ENCODE measurements at places on chromosomes 13 and 19.

DNA sequence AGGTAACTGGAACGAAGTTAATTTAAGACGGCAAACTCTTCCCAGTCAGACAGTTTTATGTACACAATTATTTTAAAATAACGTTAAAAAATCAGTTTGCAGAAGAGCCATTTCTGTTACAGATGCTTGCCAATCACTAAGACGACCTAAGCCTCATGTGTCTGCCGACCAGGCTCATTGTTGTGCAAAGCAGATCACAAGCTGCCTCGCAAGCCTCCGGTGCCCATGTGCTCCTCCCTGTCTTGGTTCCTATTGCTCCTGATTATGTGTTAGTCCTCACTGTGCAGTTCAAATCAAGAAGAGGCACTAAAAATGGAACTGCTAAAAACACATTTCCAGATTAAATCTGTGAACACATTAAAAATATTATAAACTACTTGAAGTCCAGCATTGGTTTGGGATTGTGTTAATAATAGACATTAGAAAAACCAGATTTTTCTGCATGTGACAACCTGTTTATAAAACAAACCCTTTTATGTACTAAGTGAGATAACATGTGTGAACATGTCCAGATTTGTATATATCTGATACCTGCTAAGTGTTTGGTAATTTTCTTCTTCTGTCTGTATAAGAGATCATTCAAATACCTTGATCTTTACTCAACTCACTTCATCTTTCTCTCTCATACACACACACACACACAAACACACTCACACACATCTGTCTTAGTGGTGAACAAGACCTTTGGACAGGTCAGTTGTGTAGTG, 81.9 kb upstream of the SLC15A1 start:
- DNase-seq, result no peak

GRCh38 chr13:35714588-35715377, 238.3 kb upstream of the MAB21L1 start:
- no peak for DNase-seq

- DNase-seq, result no peak
Observed at GRCh38 chr13:40213779-40214178, 452.7 kb downstream of the FOXO1 start.

GRCh38 chr13:36357692-36358091, 11.5 kb upstream of the SPART start:
- no peak for DNase-seq

GRCh38 chr19:7870571-7871436, 3.4 kb downstream of the PRR36 start:
- no peak for DNase-seq

- peak; percentile 11 for DNase-seq
Observed at GRCh38 chr19:23116802-23117571, at the start of gene ZNF730. Gene ZNF730, plus strand, starts transcription at chr19:23117025. Its CDS starts 149 bp downstream, at chr19:23117174.

DNA sequence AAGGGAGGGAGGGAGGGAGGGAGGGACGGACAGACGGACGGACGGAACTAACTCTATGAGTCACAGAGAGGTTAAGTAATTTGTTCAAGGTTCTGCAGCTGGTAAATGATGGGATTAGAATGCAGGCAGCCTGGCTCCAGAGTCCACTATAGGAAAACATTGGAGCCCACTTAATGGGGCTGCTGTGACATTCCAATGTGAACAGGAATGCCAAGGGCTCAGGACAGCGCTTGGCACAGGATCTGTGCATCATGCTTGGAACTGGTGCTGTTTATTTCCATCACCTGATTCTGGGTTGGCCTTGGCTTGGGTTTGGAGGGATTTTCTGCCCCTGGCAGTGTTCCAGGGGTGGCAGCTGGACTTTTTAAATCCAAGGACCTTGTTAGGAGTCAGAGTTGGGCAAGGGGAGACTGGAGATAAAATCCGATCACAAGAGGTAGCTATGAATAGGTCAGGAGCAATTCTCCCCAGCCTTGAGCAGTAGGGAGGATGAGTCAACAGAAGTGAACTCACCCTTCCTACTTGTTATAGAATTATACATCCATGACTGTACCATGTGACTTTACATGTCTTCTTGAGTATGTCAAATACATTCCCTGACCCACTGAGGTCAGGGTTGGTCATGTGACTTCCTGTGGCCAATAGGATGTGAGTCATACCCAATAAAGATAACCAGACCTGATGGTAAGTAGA, 7.8 kb upstream of the HIF3A start:
- DNase-seq, result no peak

- no peak for DNase-seq
Observed at GRCh38 chr13:56697011-56697410, 443.7 kb upstream of the PRR20A start.

DNA sequence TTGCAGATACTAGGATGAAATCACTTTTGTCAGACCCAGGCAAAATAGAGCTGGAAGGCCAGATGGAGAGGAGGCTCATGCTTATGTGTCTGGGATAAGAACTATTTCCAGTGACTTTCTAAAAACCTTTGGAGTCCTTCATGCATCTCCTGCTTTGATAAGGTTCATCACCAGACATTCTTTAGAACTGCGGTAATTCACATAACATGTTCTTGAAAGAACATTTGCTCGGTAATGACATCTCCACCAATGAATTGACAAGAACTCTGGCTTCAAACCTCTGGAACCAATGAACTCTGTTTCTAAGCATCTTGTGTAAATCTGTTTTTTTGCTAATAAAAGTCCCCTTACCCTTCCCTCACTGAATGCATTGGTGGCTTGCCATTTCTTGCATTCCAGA, 112.0 kb upstream of the KL start:
- DNase-seq, result no peak

- no peak for DNase-seq
Observed at GRCh38 chr19:21758296-21758695, 9.1 kb downstream of the ZNF100 start.

DNA sequence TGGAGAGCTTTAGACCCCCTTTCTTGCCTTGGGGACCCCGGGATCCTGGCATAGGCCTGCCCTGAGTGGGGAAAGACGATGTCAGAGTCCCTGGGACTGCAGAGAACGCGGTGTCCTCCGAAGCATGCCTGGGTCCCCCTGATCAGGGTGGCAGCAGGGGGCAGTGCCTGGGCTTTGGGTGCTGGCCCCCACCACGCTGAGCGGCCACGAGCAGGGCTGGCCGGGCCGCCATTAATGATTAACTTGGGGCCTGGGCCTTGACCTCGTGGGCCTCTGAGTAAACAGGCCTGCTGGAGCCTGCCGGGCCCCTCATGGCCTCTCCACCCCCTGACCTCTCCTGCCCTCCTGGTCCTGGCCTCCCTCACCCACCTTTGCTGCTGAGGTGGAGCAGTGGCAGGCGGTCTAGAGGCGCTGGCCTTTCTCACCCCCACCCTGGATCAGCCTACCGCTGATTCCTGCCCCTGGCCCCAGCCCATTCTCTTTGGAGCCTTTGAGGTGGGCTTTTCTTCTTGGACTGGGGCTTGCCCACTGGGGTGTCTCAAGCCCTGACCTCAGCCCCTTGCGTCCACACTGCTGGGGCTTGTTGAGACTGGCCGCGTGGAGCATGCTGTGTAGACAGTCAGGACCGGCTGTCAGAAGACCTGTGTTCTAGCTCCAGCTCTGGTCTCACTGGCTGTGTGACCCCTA, 26.3 kb downstream of the CEBPA start:
- DNase-seq, result no peak

DNA sequence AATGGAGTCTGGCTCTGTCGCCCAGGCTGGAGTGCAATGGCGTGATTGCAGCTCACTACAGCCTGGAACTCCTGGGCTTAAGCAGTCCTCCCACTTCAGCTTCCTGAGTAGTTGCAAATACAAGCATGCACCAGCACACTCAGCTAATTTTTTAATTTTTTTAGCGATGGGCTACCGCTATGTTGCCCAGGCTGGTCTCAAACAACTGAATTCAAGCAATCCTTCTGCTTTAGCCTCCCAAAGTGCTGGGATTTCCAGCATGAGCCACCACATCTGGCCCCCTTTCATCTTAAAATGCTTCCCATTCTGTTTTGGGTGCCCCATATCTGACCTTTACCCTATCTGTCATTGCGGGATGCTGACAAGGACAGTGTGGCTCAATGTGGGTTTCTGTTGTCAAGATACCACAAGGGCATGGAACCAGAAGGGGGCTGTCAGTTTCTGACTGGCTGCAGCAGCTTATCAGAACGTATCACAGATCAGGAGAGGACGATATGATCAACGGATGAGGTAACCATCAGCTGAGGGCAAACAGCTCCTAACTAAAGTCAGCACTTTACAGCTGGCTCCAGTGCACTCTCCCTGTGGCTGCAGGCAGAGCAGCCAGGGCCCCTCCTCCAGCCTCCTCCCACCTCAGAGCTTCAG, 32.4 kb downstream of the GPR42 start:
- no peak for DNase-seq

GRCh38 chr13:22696433-22696832, 484.3 kb upstream of the SGCG start:
- DNase-seq, result no peak

DNA sequence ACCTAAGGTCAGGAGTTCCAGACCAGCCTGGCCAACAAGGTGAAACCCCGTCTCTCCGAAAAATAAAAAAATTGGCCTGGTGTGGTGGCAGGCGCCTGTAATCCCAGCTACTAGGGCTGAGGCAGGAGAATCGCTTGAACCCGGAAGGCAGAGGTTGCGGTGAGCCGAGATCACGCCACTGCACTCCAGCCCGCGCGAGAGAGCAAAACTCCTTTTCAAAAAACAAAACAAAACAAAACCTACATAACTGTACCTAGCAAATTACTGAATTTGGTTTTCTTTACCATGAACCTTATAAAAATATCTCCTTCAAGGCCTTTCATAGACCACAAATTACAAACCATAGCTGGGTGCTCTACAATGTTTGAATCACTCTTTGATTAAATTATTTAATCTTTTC, 760 bp downstream of the ZNF91 start:
- DNase-seq, result peak; percentile 10

- DNase-seq, result no peak
Observed at GRCh38 chr19:9323557-9323918, 441 bp upstream of the ZNF559 start.

GRCh38 chr19:11152318-11153062, 3.1 kb downstream of the SPC24 start:
- DNase-seq, result no peak

- DNase-seq, result no peak
Observed at GRCh38 chr19:45364696-45365095, 5.7 kb downstream of the ERCC2 start.

DNA sequence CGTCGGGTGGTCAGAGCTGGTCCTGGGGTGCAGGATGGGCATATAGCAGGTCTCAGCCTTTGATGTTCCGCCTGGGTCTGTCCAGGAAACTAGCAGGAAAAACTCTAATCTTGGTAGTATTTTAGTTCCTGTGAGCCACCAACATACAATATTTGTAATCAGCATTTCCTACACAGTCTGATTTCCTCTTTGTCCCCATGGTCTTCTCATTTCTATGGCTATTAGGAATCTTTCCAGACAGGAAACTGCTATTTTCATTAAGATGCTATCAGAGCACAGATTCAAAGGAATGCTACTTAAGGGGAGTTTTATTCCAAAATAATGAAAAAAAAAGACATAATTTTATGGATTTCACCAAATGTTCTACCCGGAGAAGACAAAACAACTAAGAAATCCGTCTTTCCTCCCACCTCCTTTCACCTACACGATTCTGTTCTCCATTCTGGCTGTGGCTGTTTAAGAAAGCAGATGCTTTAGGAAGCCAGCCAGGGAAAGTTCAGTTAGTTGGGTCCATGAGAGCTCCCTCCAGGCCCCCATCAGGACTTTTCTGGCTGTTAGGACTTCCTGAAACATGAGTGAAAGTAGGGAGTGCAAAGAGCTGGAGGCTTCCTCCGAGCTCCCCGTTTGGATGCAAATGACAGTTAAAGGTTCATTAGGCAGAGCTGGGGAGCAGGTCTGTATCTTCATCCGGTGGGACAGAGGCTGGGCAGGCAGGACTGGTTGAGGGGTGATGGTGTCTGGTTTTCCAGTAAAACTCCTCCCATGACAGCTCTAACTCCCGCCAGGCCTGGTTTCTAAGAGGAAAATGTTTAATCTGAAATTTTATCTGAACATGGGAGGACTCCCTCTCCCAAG, 36.3 kb downstream of the SHISA2 start:
- DNase-seq, result no peak

- no peak for DNase-seq
Observed at GRCh38 chr13:26953291-26953690, 192.7 kb upstream of the GPR12 start.

DNA sequence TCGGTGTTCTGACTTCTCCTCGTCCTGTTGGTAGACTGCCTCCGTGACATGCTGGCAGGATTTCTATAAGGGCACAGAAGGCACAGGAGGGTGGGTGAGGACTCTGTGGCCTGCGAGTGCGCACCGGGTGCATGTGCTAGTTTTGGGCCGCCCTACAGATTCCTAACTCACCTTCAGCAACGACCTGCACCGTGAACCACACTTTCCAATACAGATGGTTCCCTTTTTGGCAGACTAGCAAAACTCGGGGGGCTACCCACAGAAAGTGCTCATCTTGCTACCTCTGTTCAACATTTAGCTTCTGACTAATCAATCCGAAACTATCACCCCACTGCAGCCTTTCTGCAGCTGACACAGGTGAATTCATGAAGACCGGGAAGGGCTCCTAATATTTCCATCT, 14.1 kb upstream of the AMER2 start:
- DNase-seq, result no peak

GRCh38 chr13:51063909-51064308, 47.2 kb downstream of the C13orf42 start:
- no peak for DNase-seq

- DNase-seq, result no peak
Observed at GRCh38 chr13:93108111-93108601, 118.5 kb upstream of the GPC6 start.

DNA sequence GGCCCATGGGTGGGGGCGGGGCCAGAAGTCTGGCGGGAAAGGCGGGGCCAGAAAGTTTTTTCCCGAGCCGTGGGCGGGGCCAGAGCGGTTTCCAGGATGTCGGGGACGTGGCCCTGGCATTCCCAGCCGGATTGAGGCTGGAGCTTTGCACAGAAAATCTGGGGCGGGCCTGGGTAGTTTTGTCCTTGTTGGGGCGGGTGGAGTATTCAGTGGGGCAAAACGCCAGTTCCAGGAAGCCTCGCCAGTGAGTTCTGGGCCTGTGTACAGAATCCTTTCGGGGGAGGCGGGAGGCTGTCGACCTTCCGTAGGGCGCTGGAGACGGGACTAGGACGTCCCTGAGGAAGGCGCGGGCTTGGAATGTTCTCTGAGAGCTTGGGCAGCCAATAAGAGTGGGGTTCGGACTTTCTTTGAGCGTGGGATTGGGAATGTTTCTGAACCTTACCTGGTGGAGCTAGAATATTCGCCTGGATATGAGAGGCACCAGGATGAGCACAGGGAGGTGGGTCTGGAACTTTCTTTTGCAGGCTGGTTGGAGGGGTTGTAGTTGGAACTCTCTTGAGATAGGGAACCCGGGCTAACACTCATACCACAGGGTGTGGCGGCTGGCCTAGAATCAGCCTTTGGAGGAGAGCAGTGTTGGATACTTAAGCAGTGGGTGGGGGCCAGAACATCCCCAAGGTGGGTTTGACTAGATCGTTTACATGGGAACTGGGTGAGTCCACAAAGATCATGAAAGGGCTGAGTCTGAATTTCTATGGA, 1.3 kb downstream of the CCDC9 start:
- no peak for DNase-seq

GRCh38 chr13:39900106-39900750, 244.8 kb downstream of the COG6 start:
- DNase-seq, result no peak

GRCh38 chr13:113345486-113345885, 18.4 kb downstream of the GRTP1 start:
- no peak for DNase-seq

GRCh38 chr13:67101730-67102467, 128.2 kb downstream of the PCDH9 start:
- DNase-seq, result no peak
